ENCODE measurements at places on chromosomes 6 and 20.

GRCh38 chr6:7138046-7138531, 30.3 kb downstream of the RREB1 start:
- DNase-seq = no peak

GRCh38 chr6:163098827-163099479, 315.6 kb upstream of the QKI start:
- DNase-seq = no peak

GRCh38 chr6:89536231-89536630, 102.3 kb downstream of the LYRM2 start:
- DNase-seq = no peak

DNA sequence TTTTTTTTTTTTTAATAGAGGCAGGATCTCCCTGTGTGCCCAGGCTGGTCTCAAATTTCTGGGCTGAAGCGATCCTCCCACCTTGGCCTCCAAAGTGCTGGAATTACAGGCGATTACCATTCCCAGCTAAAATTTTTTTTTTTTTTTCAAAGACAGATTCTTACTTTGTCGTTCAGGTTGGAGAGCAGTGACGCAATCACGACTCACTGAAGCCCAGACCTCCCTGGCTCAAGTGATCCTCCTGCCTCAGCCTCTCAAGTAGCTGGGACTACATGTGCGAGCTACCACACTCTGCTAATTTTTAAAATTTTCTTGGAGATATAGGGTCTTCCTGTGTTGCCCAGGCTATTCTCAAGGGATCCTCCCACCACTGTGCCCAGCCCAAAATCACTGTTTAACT, 58.0 kb upstream of the MYO6 start:
- no peak for DNase-seq

GRCh38 chr20:2296524-2297356, 939 bp downstream of the TGM3 start:
- no peak for DNase-seq

DNA sequence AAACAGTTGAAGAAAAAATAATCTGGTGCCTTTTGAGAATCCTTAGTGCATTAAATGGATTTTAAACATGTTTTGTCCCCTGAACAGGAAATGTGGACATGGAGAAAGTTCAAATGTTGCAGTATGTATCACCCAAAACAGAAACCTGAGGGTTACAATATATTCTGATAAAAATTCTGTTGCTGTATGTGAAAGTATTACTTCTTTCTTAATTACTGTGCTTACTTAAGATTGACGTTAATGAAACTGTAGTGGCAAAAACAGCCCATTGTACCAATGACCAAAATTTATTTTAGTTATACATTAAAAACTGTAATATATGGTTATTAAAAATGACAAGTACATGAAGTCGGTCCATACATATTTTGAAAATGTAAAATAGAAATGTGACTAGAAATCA, 100.6 kb downstream of the PRDM1 start:
- DNase-seq = no peak

- DNase-seq = no peak
Observed at GRCh38 chr6:161651949-161652348, 378.1 kb upstream of the AGPAT4 start.

GRCh38 chr20:50885781-50886180, 45.5 kb downstream of the ADNP start:
- no peak for DNase-seq
